ENCODE measurements at places on chromosomes 13 and 19.

DNA sequence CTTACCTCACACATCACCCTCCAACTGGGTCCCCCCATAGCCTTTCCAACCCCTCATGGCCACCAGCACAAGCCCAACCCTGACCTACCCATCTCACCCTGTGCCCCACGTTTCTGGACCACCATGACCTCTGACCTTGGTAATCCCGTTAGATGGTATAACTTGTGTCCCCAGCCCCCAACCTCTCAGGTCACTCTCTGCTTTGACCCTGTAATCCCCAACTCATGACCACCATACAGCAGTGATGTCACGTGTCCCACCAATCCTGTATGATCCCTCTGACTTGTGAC lies 8.5 kb downstream of the KLC3 start:
- no peak for DNase-seq

DNA sequence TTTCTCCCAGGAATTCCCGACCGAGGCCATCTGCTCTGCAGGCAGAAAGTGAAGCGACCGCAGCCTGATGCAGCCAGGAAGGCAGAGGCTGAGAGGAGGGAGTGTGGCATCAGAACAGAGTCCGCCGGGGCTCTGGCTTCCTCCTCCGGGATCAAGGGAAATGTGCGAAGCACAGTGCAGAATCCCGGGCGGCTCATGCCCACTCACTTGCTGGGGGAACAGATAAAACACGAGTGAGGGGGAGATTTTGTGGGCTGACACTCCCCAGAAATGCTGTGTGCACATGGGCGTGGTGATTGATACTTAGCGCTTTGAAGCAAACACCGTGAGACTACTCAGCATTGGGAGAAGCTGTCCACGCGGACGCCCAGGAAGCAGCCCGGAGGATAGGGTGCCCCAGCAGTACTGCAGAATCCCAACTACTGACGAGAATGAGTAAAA lies 75.3 kb upstream of the POMP start:
- no peak for DNase-seq

- no peak for DNase-seq
Measured at GRCh38 chr13:99686944-99687411, 185.7 kb downstream of the TM9SF2 start.

DNA sequence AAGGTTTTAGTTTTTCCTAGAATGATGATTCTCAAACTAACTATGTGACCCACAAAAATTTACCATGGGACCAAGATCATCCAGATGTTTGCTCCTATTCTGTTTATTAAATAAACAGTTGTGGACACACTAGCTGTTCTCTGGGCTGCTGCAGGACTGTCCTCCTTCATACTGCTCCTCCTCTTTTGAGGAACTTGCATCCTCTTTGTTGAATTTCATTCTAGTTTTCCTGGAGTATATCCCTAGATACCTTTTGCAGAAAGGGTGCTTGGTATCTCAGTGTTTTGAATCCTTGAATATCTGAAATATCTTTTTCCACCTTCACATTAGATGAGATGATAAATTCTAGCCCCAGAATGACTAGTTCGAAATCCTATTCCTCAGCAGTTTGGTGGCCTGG lies 24.1 kb downstream of the VASP start:
- no peak for DNase-seq

DNA sequence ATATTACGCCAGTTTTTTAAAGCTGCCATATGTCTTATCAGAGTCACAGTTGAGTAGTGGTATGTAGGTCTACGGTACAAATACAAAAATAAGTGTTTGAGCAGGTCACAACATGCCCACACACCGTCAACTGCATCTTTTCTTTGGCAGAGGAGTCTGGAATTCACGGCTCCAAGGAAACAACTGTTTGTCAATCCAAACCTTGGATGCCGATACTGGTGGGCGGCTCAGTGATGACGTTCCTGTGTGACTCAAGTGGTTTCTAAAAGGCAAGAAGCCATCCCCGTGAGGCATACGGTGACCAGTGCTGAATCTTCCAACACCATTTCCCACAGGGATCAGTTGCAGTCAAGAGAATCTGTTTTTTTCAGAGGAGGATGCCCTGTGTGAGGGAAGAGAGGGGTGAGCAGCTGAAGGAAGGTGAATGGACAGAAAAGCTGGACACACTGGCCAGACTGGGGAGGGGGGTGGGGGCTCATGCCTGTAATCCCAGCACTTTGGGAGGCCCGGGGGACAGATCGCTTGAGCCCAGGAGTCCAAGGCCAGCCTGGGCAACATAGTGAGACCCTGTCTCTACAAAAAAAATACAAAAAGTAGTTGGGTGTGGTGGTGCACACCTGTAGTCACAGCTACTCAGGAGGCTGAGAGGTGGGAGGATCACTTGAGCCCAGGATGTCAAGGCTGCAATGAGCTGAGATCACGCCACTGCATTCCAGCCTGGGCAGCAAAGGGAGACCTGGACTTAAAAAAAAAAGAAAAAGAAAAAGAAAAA lies 22.8 kb upstream of the CEBPG start:
- DNase-seq = peak; percentile 36

GRCh38 chr13:71751073-71751472 lies 115.9 kb downstream of the DACH1 start:
- no peak for DNase-seq

DNA sequence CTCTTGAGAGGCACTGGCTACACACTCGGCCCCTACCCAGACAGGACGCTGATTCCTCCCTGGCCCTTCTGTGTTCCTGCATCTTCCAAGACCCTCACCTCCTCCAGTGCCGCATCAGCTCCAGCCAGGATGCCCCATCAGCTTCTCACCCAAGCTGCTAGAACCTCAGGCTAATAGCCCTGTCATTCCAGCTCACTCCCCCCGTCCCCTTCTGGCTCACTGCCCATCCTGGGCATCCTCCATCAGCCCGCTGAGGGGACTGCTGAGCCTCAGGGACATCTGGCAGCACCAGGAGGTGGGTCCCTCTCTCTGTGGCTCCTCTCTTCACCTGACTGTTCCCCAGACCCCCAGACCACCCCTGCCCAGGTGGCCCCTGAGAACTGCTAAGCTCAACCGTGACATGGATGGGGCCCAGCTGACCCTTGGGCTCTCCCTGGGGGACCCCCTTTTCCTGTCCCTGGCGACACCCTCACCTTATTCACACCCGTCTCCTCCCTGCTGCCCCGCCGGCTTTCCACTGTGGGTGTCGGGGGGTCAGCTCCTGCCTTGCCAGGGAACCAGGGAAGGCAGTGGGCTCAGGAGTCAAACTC lies 4.8 kb downstream of the FFAR3 start:
- DNase-seq = no peak

GRCh38 chr13:55728247-55728646 lies 1412.5 kb upstream of the PRR20A start:
- no peak for DNase-seq

GRCh38 chr13:38849315-38849714 lies 141.3 kb downstream of the STOML3 start:
- DNase-seq = no peak

DNA sequence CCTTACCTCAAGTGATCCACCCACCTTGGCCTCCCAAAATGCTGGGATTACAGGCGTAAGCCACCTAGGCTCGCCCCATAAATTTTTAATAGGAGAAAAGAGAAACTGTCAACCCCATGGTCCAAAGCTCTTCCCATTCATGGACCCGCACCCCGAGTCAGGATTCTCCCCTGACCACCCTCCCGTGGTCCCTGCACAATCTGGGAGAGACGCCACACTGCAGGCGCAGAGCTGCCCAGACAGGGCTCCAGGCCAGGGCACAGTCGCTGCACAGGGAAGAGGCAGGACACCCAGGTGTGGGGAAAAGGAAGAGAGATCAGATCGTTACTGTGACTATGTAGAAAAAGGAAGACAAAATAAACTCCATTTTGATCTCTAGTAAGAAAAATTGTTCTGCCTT lies 54.5 kb downstream of the ZNF93 start:
- no peak for DNase-seq

DNA sequence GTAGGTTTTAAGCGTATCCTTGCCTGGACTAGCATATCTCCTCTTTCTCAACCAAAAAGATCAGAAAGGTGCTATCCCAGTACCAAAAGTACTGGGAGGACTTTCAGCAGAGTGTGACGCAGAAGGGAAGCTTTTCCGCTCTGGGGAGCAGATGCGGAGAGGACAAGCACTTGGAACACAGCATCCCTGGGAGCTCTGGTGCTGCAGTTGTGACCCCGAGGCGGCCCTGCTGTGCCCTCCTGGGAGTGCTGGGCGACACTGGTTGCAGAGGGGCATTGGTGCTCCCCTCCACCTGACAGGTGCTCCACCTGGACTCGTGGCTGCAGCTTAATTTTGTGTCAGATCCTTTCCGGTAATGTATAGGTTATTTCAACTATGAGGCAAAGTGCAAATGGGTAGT lies 3.4 kb downstream of the NAXD start:
- no peak for DNase-seq

- DNase-seq = no peak
Measured at GRCh38 chr13:109995578-109995977, 209.2 kb upstream of the IRS2 start.

DNA sequence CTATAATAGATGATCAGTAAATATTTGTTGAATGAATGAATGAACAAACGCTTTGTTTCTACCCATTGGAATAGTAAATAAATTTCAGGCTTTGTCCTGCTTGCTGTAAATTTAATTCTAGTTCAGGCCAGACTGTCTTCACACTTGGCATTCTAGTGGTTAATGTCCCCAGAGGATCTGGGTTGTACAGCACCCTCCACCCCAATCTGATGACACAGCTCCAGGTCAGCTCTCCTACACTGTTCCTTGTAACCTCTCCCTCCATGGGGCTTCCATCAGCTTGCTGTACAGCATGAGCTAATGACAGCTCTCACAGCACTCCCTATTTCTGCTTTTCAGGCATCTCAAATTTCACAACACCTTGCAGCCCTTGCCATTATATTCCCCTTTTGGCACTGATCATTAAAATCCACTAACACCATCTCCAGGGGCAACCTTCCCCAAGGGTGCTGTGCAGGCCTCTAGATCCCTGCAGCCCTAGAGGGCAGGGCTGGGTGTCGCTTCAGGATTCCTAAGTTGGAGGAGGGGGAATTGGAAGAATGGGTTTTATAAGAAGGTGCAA lies 12.7 kb upstream of the KL start:
- no peak for DNase-seq

DNA sequence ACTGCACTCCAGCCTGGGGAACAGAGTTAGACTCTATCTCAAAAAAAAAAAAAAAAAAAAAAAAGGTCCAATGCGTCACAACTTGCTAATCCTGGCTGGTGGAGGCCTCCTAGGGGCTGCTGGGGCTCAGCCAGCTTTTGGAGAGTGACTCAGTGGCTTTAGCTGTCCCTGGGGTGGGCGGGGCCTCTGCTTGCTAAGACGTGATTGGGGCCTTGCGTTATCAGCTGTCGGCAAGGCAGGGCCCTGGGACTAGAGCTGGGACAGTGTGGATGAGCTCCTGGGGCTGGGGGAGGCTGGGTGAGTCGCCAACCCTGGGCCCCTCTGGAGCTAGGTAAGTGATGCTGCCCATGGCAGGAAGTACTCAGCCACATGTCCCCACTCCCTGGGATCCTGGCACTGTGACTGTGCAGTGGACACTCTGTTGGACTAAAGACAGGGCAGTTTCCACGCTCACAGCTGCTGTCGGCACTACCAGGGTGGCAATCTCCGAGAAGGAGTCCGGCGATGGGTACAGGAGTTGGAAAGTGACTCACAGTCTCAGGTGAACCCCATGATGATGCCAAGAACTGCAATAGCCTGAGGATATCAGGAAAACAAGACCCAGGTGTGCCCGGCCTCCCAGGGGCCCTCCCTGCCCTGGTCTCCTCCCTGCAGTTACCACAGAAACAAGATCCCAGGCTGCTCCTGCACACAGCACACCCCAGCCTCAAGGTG lies 32.2 kb downstream of the F2RL3 start:
- peak; percentile 20 for DNase-seq

- no peak for DNase-seq
Measured at GRCh38 chr13:32851083-32852069, 164.8 kb upstream of the KL start.

DNA sequence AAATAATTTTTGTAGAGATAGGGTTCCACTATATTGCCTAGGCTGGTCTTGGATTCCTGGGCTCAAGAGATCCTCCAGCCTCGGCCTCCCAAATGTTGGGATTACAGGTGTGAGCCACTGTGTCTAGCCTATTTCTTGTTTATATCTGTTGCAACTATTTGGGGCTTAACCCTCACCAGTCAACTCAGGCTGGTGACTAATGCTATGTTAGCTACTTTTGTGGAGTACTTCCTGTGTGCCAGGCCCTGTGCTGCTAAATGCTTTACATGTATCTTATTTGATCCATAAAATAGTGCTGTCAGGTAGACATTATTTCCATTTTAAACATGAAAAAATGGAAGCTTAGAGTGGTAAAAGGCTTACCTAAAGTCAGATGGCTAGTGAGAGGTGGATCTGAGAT lies 13.8 kb downstream of the CEACAM1 start:
- no peak for DNase-seq

DNA sequence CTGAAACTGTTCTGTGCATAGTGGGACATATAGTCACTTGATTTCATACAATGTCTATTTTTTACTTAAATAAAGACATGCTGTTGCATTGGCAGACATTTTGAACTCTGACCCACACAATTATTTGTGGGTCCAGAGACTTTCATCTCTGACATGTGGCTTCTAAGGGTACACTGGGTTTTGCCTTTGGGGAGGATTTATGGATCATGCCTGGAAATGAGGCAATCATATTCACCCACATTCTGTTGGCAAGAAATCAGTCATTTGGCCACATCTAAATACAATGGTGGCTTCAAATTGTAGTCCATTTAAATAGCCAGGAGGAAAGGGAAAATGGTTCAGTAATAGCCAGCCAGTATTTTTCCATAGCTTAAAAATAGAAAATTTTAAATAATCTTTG lies 238.3 kb upstream of the KLF12 start:
- DNase-seq = no peak

DNA sequence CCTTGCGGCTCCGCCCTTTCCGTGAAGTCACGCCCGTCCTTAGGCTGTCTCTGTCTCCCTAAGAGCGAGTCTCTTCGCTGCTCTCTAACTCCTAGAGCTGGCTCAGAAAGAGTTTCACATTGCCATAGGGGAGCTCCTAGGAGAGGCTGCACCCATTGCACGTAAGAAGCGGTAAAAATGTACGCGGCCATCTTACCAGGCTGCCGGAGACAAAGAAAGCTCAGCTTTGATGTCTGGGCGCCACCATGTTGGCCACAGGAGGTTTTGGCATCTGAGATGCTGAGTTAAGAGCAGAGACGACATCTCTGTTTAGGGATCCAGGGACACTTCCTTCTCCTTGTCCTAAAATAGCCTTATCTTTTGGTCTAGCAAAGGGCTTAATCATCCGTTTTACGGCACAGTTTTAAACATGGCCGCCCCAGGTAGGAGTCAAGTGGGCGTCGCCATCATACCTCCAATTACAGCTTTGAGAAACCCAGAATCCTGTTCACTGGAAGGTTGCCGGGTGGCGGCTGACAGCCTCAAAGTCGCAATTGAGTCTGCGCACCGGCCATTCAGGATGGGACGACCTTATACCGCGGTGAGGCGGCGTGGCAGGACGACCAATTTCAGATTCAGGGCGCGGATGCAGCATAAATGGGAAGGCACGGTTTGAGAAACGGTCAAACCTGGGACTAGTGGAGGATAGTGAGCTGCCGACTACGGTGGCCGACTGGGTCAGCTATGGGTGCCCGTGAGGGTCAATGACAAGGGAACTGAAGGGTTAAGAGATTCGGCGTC lies at the start of gene ZNF793:
Gene ZNF793 (plus strand): TSS at position 553 of the 780 bp plus-strand sequence. CDS start 16,501 bp downstream, outside the sequence.
- peak; percentile 29 for DNase-seq
